HCEC 1CT (cell line): ENCODE measurements at places on chromosomes 2 and 18.
A peak's percentile ranks its signal among the peaks of the same experiment; 100 is the strongest.

GRCh38 chr2:88059979-88060906, 4.7 kb upstream of the KRCC1 start:
- peak; percentile 55 for DNase-seq

- DNase-seq = no peak
Observed at GRCh38 chr2:51795248-51795888, 763.4 kb upstream of the NRXN1 start.

DNA sequence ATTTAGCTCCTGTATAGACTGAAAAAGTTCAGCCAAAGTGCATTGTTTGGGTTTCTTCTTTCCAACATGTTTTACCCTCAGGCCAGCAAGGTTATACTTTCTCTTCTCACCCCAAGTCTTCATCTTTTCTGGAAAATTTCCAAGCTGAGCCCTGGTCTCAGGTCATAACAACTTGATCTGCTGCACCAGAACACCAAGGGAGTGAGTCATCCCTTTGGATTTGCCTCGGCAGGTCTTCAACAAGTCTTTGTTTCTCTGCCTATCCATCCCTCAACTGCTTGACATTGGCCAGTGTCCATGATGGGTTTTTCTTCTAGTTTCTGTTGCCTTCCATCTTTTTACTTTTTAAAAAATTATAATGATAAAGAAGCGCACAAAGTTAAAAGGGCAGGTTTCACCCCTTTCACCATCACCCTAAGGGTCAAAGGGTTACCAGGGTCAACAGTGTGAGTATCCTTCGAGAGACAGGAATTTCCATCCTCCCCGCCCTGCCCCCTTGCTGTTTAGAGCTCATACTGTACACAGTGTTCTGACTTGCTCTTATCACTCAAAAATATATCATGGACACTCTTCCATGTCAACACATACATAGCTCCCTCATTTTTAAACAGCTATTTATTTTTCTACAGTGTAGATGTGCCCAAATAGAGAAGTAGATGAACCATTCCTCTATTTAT, 5.7 kb upstream of the SPATS2L start:
- peak; percentile 53 for DNase-seq

DNA sequence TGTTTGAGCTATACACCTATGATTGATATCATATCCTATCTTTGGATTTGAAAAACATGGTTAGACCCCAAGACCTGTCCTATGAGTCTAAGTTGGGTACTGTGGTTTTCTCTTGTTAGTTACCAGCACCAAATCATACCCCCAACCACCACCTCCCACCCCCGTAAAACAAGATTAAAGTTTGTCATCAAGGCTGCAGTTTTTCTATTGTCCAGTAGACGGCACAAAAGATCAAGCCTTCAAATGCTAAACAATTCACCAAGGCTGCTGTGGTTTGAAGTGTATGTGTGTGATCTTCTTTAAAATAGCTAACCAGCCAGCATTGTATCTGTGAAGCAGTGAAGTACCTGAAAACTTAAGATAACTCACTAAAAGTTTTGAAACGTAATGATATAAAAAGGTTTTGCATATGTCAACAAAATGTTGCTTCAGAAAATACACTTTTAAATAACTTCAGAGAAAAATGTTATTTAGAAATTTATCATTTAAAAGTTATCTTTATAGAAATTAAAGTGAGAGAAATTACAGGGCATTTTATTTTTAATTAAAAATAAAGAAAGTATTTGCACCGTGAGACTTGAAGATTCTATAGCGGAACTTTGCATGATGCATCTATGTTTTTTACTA, 5.8 kb upstream of the MEIS1 start:
- DNase-seq = peak; percentile 53

DNA sequence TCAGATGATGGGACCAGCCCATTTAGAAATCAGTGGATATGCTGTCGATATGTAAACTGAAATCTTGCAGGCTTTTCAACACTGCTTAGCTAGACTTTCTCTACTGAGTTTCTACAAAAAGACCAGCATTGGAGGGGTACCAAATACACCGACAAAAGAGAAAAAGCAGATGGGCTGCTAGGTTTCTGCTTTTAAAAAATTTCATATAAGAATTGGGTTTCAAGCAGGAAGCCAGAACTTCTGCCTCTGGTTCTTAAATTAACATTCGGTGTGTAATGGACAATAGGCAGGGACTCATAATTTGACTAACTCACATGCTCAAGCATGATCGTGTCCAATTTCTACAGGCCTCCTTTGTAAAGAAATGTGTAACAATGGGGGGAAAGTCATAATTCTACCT, 3.1 kb downstream of the ARL4C start:
- no peak for DNase-seq

DNA sequence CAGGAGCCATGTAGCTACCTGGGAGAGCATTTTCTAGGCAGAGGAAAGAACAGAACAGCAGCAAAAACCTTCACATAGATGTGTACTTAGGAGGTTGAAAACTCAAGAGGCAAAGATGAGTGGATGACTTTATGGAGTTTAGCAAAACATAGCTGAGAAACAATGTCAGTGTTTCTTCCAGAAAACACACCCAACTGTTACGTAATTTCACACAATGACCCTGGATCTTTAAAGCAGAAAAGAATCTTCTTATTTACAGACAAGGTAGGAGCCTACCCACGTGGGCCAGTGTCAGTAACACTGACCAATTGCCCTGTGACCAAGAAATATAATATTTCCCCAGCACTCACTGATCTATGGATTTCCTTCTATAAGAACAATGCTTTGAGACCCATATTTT, 254.6 kb downstream of the CDH20 start:
- DNase-seq = no peak

GRCh38 chr2:66301022-66301766, 133.7 kb upstream of the MEIS1 start:
- no peak for DNase-seq

DNA sequence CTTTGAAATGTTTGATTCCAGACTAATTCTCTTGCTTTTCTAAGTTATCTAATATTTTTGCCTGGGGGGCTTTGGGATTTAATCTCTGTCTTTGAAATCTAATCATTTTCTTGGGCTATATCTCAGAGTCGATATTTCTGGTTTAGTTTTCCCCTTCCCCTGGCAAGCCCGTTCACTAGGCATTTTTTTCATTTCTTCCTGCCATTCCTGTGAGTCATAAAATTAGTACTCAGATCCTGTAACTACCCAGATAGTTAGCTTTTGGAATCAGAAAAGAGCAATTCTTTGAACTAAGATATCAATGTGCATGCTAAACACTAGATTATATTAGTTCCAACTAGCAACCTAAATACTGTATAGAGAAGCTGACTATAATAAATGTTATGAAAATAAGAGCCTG, 29.4 kb upstream of the RNF149 start:
- peak; percentile 47 for DNase-seq

DNA sequence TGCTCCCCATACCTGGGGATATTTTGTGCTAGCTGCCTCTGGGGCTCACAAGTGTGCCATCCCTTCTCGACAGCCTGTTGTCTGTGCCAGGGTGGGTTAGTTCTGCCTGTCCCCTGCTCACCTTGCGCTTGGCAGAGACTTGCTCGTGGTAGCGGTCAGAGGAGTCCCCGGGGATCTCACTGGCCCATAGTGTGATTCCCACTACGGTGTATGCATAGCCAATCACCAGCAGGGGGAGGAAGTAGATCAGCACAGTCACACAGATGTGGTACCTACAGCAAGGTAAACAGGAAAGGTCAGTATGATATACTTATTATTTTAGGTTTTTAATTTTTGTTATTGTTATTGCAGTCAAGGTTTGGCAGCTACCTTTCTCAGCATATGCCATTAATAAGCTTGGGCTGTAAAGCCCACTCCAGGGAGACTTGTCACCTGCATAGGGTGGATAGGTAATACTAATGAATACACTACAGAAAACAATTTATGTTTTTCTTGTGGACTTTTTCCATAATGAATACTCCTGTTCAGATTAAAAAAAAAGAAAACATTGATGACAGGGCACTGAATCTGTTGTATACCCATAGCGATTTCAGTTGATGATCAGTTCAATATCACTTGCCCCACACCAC, 95.2 kb downstream of the POLE4 start:
- DNase-seq = no peak

DNA sequence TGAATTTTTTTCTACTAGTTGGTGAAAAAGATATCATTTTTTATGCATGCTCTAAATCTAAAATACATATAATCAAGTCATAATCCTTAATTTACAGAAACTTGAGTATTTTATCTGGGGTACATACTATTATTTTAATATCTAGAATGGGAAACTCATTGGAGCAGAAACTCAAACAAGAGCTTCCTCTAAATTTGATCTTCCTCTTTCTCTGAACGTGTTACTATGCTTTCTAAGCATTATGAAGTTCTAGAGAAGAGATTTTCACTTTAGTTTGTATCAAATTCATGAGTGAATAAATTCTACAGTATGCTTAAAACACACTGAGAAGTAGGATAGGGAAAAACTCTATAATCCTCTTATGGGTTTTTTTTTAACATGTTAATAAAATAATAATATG, 20.6 kb upstream of the SLC38A11 start:
- no peak for DNase-seq

GRCh38 chr2:72579591-72580180, 246.1 kb downstream of the EXOC6B start:
- peak; percentile 65 for DNase-seq

DNA sequence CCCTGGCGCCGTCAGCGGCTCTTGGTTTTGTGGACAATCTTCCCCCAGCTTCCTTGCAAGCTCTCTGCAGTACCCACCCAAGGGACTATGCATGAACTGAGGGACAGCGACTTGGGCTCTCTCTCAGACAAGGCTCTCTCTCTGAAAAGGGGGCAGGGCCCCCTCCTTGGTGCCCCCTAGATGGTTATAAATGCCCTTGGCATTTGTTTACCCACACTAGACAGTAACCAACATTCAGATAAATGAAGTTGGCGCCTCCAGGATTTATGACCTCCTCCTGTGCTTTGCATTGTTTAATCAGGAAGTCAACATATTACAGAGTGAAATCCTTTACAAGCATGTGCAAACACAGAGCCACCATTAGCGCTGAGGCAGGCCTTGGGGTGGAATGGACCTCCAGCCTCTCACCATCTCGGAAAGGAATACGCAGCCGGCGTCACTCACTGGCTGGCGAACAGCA, 547.4 kb upstream of the ID2 start:
- DNase-seq = no peak

DNA sequence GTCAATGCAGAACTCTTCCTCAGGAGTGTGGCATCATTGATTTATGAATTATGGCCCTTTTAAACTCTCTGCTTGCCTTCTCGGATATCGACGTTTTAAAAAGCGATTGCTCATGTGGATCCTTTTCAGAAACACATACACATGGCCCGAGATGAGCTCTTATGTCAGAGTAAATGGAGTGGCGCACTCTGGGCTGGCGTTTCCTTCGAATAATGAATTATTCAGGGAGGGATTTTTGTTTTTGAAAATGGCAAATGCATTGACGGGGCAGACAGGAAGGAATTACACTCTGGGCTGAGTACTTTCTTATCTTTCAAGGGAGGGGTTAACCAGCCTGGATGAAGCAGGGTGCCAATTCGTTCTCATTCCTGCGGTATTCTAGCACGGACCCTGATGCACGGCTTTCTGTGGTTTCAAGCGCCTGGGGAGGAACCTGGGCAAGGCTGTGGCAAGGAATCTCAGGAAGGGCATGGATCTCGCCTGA, 142.7 kb downstream of the PRKCE start:
- DNase-seq = no peak

DNA sequence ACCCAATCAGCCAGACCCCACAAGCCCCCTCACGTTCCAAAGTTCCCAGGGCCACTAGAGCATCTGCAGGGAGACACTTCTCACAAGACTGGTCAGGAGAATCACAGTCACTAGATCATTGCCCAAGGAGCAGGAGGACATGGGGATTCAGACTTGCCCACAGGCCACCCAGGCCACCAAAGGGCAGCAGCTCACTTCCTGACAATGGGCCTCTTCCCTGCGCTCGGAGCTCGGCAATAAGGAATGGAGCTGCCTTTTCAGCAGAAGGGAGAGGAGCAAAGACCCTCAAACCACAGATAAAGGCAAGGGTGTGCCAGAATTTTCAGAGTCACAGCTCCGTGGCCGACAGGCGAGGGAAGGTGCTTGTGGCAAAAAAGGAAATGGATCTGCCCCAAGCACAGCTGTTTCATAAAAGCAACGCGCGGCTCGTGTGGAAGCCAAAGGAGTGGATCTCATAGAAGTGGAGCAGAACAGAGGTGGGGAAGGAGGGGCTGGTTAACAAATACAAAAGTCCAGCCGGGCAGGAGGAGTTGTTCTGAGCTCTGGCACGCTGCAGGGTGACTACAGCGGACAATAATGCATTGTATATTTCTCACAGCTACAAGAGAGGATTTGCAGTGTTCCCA, 72.1 kb downstream of the EDAR start:
- DNase-seq = no peak

- no peak for DNase-seq
Observed at GRCh38 chr2:38586931-38587330, 15.8 kb downstream of the HNRNPLL start.

DNA sequence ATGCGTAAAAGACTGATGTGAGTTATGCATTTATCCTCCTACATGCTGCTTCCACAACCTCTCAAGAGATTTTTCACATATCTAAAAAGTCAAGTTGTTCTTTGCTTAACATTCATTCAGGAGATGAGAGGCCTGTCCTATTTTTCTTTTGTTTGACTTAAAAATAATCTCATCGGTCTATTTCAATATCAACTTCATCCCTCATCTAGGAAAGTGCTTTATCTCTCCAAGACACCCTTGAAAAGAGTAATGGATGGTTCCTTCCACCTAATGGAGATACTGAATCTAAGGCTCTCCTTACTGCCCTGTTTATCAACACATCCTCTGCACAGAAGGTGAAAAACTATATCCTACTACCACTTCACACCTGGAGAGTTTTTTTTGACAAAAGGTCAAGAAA, 2.4 kb downstream of the NFE2L2 start:
- no peak for DNase-seq

DNA sequence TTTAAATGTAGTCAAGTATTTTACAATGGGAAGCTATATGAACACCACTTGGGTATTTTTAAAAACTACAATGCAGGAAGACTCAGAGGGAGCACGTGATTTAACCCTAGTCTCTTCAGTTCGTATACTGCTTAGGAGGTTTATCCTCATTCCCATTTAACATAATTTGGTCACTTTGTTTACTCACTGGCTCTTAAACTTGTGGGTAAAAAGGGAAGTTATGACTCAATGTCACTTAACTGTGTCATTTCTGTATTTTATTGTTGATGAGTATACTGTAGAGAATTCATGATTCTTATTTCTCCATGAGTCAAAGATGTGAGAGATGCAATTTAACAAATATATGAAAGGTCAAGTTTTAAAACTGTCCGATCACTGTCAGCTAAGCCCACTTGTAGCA, 48.2 kb downstream of the SLC66A3 start:
- DNase-seq = peak; percentile 88

DNA sequence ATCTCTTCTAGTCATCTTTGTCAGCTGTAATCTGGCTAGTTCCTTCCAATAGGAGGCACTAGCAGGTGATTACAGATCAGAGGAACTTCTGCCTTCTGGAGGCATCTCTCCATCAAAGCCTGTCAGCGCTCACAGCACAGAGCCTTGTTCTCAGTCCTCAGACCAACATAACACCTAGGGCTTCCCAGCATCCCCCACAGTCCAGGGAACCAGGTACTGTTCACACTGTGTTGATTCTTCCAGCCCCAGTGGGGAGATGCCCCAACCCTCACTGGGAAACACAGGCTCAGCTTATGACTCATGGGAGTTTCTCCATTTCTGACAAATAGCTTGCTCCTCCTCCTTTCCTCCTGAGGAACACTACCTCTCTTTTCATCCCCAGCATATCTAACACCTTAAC, 601.7 kb downstream of the CBLN2 start:
- DNase-seq = no peak

- DNase-seq = no peak
Observed at GRCh38 chr2:33727361-33728032, 128.4 kb upstream of the FAM98A start.
